ENCODE measurements at places on chromosomes 7 and 10. TPM values are rescaled to one million over a fixed set of nuclear protein-coding genes. Genes with fewer than 3 reads are reported as not detected.
A peak's percentile ranks its signal among the peaks of the same experiment; 100 is the strongest.

GRCh38 chr10:17088118-17088806 is 41.3 kb downstream of the CUBN start:
- no peaks in the 10 kb centered on the region for H3K36me3 ChIP-seq
- H3K27ac ChIP-seq, result peak overlapping the region; percentile 53
- peak; percentile 90 for DNase-seq
- H3K4me3 ChIP-seq, result peak overlapping the region; percentile 14
- no peaks in the 10 kb centered on the region for H3K27me3 ChIP-seq
- H3K4me1 ChIP-seq, result peaks cover 40% of the 10 kb centered on the region

DNA sequence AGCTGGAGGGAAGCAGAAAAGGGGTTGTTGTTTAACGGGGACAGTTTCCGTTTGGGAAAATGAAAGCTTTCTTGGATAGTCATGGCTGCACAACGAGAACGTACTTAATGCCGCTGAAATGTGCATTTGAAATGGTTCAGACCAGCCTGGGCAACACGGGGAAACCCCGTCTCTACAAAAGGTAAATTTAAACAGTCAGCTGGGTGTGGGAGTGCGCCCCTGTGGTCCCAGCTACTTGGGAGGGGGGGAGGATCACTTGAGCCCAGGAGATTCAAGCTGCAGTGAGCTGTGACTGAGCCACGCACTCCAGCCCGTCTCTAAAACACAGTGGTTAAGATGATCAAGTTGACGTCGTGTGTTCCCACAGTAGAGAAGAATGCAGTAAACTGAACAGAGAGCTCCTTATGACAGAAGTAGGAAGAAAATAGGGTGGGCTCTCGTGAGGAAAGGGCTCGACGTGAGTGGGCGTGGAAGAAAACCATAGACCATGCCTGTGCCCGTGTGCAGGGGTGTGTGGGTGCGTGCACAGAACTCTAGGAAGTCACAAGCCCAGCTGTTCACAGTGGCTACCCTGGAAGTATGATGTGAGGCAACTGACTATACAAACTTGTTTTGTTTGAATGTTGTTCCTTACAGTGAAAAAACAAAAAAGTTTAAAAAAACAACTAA is 4.1 kb upstream of the FUOM start:
- no peaks in the 10 kb centered on the region for H3K4me1 ChIP-seq
- H3K36me3 ChIP-seq, result peaks cover 1% of the 10 kb centered on the region
- DNase-seq, result no peak
- H3K27me3 ChIP-seq, result no peaks in the 10 kb centered on the region
- H3K4me3 ChIP-seq, result no peak overlapping the region

DNA sequence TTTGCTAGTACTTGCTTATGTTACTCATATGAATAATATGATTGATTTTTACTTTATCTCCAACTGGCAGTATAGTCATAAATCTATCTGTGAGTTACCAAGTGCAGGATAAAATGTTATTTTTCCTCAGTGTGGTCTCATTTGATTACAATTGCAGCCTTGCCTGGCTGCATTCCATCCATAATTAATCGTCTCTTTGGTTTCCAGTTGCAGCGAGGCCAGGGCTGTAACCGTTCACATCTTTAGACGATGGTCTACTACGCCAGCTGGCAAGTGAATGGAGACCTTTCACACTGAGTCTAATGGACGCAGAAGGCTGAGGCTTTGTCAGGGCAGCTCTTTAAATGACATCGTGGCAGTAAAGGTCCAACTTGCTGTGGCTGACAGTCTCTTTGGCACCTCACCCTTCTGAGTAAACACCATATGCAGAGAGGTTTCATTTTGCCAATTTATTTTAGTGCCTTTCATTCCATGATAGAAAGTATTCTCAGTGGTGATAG is 84.0 kb downstream of the ARL4A start:
- no peaks in the 10 kb centered on the region for H3K36me3 ChIP-seq
- H3K27ac ChIP-seq, result no peak overlapping the region
- DNase-seq, result peak; percentile 33
- H3K4me1 ChIP-seq, result peaks cover 28% of the 10 kb centered on the region
- no peaks in the 10 kb centered on the region for H3K27me3 ChIP-seq
- H3K4me3 ChIP-seq, result peak overlapping the region; percentile 55

GRCh38 chr10:33570495-33570894 is 236.0 kb upstream of the NRP1 start:
- no peak for DNase-seq
- no peaks in the 10 kb centered on the region for H3K4me1 ChIP-seq
- no peaks in the 10 kb centered on the region for H3K27me3 ChIP-seq

GRCh38 chr10:3208481-3209406 is 36.2 kb upstream of the PITRM1 start:
- no peaks in the 10 kb centered on the region for H3K4me1 ChIP-seq
- 0 out of 2 replicates have a peak, but pooled peaks cover 4% of the 10 kb centered on the region for H3K27me3 ChIP-seq
- H3K27ac ChIP-seq, result no peak overlapping the region
- H3K4me3 ChIP-seq, result no peak overlapping the region
- DNase-seq, result no peak

GRCh38 chr10:14185316-14186045 is 145.2 kb downstream of the FRMD4A start:
- no peak overlapping the region for H3K27ac ChIP-seq
- DNase-seq, result peak; percentile 4
- no peaks in the 10 kb centered on the region for H3K36me3 ChIP-seq
- no peaks in the 10 kb centered on the region for H3K4me1 ChIP-seq
- no peak overlapping the region for H3K4me3 ChIP-seq
- peaks cover 48% of the 10 kb centered on the region for H3K27me3 ChIP-seq

DNA sequence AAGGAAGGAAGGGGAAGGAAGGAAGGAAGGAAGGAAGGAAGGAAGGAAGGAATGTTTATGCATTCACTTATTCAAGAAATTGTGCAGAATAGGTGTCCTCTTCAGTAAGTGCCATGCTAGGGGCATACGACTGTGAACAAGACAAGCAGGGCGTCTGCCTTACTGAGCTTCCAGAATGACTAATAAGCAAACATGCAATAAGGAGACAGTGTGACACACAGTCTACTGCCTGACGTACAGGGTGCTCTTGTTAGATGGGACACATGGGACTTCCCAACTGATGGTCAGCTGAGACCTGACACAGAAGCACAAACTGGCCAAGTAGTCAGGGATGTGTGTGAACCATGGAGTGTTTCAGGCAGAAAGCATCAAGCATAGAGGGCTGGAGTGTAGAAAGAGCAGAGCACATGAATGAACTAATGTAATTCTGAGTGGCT is 18.2 kb downstream of the DNAJC12 start:
- no peaks in the 10 kb centered on the region for H3K4me1 ChIP-seq

GRCh38 chr10:117272195-117273076 is 31.5 kb downstream of the SLC18A2 start:
- no peaks in the 10 kb centered on the region for H3K36me3 ChIP-seq
- DNase-seq, result no peak
- peaks cover 7% of the 10 kb centered on the region for H3K4me1 ChIP-seq
- no peak overlapping the region for H3K4me3 ChIP-seq

- H3K27ac ChIP-seq, result no peak overlapping the region
- H3K4me1 ChIP-seq, result no peaks in the 10 kb centered on the region
- H3K36me3 ChIP-seq, result no peaks in the 10 kb centered on the region
- DNase-seq, result no peak
These were observed 29.1 kb downstream of the ALOX5 start for GRCh38 chr10:45403151-45403550.

DNA sequence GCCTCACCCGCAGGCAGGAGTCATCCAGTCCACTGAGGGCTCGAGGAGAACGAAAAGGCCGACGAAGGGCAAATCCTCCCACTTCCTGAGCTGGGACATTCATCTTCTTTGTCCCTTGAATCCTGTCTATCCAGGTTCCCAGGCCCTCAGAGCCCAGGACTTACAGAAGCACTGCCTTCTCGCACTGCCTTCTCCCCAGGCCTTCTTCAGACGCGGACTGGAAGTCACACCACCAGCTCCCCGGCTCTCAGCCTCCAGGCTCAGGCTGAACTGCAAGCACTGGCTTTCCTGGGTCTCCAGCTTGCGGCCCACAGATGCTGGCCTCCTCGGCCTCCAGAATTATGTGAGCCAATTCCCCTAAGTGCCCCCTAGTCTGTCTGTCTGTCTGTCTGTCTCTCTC is 6.4 kb upstream of the MMP21 start:
- H3K27me3 ChIP-seq, result no peaks in the 10 kb centered on the region
- DNase-seq, result no peak
- H3K27ac ChIP-seq, result no peak overlapping the region
- no peaks in the 10 kb centered on the region for H3K36me3 ChIP-seq
- no peaks in the 10 kb centered on the region for H3K4me1 ChIP-seq

- H3K36me3 ChIP-seq, result no peaks in the 10 kb centered on the region
- no peak overlapping the region for H3K27ac ChIP-seq
- no peak for DNase-seq
- H3K27me3 ChIP-seq, result no peaks in the 10 kb centered on the region
- no peak overlapping the region for H3K4me3 ChIP-seq
These were observed 203.4 kb downstream of the KIF20B start for GRCh38 chr10:89904755-89905154.

DNA sequence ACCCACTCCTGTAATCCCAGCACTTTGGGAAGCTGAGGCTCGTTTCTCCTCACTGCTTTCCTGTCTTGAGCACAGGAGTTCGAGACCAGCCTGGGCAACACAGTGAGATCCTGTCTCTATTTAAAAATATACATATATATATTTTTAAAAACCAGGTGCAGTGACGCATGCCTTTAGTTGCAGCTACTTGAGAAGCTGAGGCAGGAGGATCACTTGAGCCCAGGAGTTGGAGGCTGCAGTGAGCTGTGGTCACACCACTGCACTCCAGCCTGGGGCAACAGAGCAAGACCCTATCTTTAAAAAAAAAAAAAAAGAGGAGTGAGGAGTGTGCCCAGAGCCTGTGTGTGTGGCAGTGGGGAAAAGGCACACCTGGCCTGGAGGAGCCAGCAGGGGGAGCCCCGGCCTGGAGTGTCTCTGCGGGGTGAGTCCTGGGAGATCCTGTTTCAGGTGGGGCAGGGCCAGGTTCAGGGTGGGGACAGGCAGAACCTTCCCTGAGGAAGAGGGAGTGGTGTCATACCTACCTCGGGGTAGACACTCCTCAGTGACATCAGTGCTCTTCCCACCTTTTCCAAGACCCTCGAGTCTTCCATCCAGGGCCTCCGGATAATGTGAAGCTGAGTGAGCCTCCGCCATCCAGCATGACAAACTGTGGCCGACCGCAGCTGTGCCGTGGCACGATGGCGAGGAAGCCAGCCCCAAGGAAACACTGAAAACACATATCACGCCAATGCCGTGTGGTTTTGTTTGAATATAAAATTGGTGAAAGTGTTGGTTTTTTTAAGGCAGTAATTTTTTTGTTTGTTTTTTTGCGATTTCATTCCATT is 9.0 kb upstream of the ARPC1B start:
- H3K36me3 ChIP-seq, result peaks cover 40% of the 10 kb centered on the region
- no peak overlapping the region for H3K27ac ChIP-seq

GRCh38 chr10:127935071-127935561 is 28.2 kb downstream of the PTPRE start:
- H3K4me3 ChIP-seq, result no peak overlapping the region
- H3K4me1 ChIP-seq, result peaks cover 6% of the 10 kb centered on the region
- no peak for DNase-seq
- no peak overlapping the region for H3K27ac ChIP-seq
- H3K36me3 ChIP-seq, result no peaks in the 10 kb centered on the region

DNA sequence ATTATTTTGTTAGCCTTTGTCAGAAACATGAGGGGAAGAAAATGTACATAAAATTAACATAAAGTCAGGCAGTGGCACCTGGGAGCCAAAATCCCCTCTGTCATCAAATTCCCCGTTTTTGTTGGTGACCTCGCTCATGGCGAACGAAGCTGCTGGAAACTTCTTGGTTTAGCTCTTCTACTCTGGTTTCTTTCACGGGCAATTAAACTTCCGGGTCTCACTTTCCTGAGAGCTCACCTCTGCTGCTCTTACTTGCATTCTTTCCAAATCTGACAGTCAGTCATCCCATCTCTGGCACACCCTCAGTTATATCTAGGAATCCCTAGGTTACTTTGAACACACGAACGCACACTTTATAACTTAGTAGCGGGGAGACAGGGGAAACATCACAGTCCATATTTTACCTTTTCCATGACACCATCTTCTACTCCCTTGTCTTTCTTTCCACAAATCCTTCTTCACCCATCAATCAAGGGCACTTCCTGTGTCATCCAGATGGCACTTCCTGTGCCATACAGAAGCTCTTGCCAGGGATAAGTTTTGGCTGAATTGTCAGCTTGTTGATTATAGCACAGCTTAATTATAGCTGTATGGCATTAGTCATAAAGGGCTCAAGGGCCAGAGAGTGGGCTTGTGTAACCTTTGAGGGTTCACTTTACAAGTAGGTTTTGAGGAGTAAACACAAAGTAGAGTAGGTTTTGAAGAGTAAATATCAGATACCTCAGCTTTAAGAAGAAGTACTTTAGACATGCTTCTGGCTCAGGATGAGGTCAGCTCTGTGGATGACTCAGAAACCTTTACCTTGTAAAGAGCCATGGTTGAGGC is 105.1 kb downstream of the GATA3 start:
- DNase-seq, result no peak
- H3K4me1 ChIP-seq, result no peaks in the 10 kb centered on the region
- no peak overlapping the region for H3K27ac ChIP-seq
- H3K4me3 ChIP-seq, result no peak overlapping the region

PLOD3 gene
- 126 TPM for total RNA-seq

MRPS24 gene
- 113 TPM for total RNA-seq

LIPF gene
- total RNA-seq, result not detected

FFAR4 gene
- not detected for total RNA-seq

TSPAN12 gene
- 2.0 TPM for total RNA-seq
